NCI-H345 (cell line): ENCODE measurements at places on chromosomes 7 and 10.

DNA sequence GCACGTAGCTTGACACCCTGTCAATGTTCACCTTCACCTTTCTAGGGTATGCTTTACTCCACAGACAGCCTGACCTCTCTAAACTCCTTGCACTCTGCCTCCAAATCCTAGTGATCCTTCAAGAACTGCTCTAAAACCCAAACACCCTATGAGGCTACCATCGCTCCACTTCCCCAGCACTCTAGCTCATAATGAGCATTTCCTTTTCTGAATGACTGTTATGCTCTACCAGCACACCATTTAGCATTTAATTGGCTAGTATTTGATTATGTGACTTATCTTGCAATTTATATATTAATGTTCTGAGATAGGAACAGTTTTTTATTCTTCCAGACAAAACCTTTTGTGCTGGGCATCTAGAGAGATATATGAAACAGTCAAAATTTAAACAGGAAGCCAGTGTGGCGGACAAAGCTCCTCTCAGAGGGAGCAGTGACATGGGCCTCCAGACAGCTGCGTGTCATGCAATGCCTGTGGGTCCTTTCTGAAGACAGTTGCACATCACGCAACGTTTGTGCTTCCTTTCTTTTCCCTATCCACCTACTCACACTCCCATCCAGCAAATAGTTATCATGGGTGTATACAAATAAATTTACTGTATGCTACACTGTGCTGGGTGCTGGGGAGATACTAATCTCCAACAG, 86.3 kb downstream of the ALOX5 start:
- DNase-seq = no peak

DNA sequence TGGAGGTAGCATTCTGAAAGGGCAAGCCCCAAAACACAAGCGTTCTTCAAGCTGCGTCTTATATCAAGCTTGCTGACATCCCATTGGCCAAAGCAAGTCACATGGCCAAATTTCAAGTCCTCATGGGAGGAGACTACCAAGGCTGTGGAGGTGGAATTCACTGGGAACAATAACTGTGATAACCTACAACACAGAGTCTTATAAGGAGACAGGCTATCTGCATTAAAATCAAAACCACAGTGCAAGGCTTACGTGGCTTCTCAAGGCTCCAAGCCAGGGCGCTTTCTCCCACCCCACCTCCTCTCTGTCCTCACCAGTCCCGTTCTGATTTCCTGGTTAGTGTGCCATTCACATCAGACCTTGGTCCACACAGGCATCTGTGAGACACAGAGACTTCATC, 39.4 kb downstream of the ADRB1 start:
- DNase-seq = no peak

- DNase-seq = no peak
Observed at GRCh38 chr10:99449023-99449422, 18.6 kb upstream of the GOT1 start.

- DNase-seq = no peak
Observed at GRCh38 chr10:124388476-124388822, 30.3 kb downstream of the OAT start.

DNA sequence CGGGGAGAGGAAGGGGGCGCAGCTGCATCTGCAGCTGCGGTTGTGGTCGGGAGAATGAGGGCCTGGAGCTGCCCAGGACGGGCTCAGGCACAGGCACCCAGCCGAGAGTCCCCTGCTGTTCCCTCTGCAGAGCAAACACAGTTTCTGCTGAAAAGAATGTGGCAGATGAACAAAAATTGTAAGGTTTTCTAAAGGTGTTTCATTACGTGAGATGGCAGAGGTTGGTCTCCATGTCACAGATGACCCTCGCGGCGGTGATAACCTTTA, 456.2 kb downstream of the DNAJB6 start:
- DNase-seq = peak; percentile 79

DNA sequence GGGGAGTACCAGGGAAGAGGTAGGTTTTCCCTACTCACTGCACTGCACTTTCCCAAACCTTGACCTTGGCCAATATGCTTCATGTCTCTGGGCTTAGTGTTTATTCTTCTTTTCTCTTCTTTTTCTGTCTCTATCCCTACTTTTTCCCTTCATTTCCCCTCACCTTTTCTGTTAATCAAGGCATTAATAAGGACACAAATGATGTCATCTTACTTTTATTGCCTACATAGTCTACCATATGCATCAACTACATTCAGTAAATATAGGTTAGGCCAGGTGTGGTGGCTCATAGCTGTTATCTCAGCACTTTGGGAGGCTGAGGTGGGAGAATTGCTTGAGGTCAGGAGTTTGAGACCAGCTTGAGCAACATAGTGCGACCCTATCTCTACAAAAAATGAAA, 13.0 kb upstream of the ZNF503 start:
- no peak for DNase-seq

GRCh38 chr10:115093776-115094408, 727 bp downstream of the ATRNL1 start:
- DNase-seq = peak; percentile 37

DNA sequence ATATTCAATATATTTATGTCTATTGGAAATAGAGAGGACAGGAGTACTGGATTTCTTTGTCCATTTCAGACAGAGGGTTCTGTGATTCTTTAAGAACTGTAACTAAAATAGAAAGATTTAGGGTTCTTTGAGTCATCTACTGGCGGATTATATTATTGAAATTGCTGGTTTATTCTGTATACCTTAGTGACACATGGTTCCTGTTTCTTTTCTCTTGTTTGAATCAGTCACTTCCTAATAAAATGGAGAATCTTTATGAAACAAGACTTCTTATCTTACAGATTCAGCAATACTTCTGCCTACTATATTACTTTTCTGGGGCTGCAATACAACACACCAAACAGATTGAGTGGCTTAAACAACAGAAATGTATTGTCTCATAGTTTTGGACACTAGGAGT, 20.8 kb upstream of the ZNF800 start:
- DNase-seq = no peak

DNA sequence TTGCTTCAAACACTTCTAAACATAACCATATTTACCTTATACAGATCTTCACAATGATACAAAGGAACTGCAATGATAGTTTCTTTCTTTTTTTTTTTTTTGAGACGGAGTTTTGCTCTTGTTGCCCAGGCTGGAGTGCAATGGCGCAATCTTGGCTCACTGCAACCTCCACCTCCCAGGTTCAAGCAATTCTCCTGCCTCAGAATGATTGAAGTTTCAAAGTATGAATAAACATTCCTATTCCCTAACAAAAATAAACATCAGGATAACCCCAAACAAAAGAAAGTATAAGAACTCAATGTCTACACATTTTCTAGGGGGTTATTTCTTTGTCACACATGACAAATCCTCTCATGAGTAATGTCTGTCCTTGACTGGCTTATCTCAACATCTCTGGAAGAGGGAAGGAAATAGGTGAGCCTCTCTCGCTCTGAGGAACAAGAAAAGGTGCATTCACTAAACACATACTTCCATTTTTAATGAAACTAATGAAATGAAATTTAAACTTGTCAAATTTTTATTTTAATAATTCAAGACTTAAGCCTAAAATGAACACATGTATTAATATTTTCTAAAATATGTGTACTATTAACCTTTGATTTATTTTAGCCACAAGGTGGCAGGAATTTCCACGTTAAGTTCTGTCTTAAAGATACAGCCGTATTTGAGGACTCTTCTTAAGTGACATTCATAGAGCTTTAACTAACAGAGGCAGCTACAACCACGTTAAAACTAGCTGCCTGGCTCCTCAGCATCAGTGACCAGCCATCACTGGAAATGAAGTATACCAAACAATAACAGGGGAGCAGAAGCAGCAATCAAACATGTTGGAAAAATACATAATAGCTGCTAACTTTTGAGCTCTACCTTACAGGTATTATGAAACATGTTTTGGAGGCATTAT, 58.3 kb downstream of the MALSU1 start:
- peak; percentile 7 for DNase-seq

DNA sequence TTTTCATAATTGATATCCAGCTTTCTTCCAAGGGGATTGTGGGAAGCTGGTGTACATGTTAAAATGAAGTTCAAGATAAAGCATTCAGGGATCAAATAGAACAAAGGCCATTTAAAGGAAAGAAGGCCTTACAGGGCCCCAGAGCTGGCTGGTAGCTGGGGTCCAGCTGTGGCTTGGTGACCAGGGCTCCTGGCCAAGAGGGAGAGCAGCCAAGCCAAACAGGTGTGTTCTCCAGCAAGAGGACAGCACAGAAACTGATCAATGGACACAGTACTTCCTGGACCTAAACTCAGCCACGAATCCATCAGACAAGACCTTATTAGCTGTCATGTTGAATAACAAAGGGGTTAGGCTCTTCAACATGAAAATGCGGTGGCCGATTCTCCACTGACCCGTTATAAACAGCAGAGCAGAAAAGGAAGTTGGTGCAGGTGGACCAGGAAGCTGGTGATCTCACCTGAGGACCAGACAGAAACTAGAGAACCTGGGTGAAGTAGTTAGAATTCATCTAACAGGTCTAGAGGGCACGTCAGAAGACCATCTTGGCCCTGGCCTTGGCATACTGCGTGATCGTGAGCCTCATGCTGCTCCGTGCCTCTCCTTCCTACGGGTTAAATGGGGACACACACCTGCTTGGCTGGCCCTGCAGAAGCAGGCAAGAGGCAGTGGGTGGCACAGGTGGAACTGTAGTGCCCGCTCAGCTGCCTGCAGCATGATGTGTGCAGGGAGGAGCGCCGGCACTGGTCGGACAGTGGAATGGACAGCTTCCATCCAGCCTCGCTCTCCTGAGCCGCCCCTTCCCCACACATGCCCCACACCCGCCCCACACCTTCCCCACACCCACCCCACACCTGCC, 53.8 kb downstream of the PARP12 start:
- no peak for DNase-seq

DNA sequence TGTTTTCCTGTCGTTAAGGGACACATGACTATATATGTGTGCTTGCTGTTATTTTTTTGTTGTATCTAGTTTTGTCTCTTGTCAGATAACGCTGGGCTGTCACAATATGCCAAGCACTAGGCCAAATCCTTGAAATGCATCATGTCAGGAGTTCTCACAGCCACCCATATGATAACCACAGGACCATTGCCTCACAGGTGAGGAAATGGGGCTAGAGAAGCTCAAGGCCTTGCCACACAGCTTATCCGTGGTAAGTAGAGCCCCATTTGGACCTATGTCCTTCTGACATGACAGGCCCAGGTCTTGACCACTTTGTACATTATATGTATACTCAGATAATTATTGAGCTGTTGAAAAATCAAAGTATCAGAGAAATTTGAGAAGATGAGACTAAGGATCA, 42.0 kb upstream of the TARP start:
- DNase-seq = no peak

DNA sequence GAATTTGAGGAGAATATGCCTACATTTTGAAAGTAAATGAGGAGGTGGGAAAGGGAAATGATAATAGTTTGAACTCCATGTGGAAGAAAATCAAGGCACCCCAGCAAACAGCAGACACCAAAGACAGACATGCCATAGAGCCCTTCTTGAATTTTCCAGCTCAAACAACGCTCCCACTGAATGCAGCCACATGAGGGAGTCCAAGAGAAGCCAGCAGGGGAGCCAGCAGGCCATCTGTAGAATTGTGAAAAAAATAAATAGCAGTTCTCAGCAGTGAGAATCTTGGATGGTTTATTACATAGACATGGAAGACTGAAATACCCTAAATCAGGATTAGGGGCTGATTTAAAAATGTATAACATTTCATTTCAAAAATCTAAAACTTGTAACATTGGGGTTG, 1567.3 kb upstream of the LRRTM3 start:
- DNase-seq = no peak

- no peak for DNase-seq
Observed at GRCh38 chr7:98816241-98816640, 53.6 kb downstream of the TMEM130 start.

DNA sequence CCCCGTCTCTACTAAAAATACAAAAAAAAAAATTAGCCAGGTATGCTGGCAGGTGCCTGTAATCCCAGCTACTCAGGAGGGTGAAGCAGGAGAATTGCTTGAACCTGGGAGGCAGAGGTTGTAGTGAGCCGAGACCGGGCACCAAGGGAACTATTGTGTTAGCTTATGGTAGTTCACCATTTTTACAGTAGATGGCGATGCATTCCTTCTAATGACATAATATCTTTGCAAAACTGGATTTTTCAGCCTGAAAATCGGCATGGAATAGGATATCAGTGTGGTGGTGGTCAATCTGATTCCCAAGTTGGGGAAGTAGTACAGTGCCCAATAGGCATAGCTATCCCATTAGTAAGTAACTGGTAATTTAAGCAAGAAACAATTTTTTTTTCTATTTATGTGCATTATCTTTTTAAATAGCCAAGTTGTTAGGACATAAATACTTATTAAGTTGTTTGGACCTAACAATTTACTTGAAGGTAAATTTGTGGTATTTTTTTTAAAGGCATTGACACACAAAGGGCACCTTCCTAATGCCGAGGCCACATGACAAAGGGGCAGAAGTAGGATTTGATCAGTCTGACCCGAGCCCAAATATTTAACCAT, 17.6 kb upstream of the IMPDH1 start:
- DNase-seq = peak; percentile 61

- DNase-seq = no peak
Observed at GRCh38 chr10:20877986-20878983, 18.8 kb downstream of the NEBL start.

DNA sequence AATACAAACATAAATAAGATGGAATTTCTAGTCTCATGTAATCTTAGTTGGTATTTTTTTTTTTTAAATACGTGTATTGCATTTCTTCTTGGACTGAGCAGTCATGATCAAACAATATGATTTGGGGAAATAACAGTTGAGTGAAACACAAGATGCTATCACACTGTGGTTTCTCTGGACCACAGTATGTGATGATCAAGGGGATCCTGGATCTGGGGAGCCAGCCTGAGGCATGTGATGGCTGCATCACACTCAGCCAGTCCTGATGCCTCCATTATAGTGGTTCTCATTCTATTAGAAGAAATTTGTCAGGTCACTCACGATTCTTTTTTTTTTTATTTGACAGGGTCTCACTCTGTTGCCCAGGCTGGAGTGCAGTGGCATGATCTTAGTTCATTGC, 495.9 kb upstream of the POT1 start:
- no peak for DNase-seq

DNA sequence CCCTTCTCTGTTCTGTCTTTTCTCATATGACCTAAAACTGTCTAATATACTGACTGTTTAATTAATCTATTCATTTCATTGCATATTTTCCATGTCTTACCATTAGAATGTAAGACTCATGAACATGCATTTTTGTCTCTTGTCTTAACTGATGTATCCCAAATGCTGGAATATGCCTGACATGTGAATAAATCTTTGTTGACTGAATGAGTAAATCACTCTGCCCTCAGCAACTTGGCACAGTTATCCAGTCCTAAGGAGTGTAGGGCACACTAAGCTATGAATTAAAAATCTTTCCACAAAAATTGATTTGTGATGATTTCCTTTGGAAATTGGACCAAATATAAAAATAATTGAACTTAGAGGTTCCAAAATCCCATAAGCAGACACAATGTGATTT, 111.3 kb downstream of the ETV1 start:
- no peak for DNase-seq
